ENCODE measurements at places on chromosomes 3 and 15. TPM values are rescaled to one million over a fixed set of nuclear protein-coding genes. Genes with fewer than 3 reads are reported as not detected.

CPLX3 gene
- not detected for total RNA-seq

SLC22A14 gene
- 0.42 TPM for total RNA-seq

ZNF80 gene
- total RNA-seq, result not detected

SSUH2 gene
- 0.78 TPM for total RNA-seq

BSN gene
- total RNA-seq, result 0.42 TPM

CKMT1B gene
- not detected for total RNA-seq

- no peak for DNase-seq
These were observed 5.3 kb upstream of the INSYN1 start for GRCh38 chr15:73758461-73758860.

DNA sequence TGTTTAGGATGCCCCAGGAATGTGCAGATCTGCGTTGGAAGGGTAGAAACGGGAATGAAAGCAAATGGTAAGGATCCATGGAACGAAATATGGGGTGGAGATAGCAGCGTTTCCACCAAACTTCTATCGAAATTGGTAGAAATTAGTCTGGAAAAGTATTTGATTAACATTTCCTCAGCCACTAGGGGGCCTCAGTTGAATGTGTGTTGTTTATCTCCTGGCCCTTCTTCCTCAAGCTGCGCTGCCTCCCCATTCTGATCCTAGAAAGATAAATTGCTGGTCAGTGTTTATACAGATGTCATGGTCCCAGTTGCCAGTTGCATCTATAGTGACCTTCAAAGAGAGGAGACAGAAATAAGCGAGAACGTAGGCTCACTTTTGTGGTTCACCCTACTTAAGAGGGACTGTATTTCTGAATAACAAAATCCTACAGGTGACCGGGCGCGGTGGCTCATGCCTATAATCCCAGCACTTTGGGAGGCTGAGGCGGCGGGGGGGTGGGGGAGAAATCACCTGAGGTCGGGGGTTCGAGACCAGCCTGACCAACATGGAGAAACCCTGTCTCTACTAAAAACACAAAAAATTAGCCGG lies 457.1 kb downstream of the SQOR start:
- DNase-seq, result no peak

Measured in aorta (tissue), 5 donors.